Right renal pelvis (tissue), 4 donors: ENCODE measurements at places on chromosomes 2 and 18. TPM values are rescaled to one million over a fixed set of nuclear protein-coding genes. Genes with fewer than 3 reads are reported as not detected.

DNA sequence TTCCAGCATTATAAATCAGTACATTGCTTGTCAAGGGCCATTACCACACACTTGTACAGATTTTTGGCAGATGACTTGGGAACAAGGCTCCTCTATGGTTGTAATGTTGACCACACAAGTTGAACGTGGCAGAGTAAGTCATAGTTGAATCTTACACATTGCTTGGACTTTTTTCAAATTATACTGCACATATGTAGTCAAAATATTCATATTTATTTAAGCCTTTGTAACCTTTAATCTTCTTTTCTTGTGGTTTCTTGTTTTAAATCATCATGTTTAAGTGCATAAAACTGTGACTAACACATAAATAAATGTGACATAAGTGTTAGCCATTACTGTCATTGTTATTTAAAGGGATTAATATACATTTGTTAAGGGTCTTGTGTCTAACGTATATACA is 52.1 kb upstream of the EPB41L5 start:
- no peak for DNase-seq

DNA sequence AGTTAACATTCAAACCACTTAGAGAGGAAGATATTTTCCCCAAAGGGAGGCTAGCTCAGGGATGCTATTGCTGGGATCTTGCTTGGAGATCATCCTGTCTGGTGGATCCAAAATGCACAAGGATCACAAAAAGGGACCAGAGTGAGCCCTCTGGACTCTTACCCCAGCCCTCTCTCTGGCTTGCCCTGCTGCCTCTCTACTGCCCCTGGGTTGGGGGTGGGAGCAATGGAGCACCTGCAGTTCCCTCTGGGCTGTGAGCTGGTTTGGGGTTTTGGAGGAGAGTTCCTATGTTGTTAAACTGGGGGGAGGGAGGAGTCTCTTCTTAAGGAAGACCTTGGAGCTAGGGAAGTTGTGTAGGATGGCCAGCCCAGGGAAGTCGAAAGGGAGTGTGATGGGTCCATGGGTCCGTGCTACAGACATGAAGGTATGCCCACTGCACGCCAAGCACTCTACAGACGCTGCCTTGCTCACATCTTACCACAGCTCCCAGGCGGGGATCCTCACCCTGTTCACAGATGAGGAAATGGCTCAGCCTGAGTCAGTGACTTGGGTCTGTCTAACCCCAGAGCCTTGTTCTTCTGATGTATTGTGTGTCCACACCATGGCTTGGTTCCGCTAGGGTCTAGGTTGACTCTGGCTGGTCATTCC is 3.8 kb downstream of the LBH start:
- no peak for DNase-seq

- DNase-seq = no peak
Measured at GRCh38 chr2:200604571-200605255, 18.9 kb downstream of the AOX1 start.

DNA sequence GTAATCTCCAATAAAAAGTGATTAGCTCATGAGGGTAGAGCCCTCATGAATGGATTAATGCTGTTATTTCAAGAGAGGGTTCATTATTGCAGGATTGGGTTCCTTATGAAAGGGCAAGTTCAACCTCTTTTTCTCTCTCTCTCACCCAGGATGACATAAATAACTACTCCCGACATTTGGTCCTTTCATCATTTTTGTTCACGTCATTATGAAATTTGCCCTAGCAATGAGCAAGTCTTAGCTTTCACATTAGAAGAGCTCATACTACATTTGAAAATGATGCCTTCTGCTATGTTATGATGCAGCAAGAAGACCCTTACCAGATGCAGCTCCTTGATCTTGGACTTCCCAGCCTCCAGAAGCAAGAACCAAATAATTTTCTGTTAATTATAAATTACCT is 152.5 kb downstream of the ICOS start:
- no peak for DNase-seq

GRCh38 chr2:29816651-29817050 is 104.7 kb downstream of the ALK start:
- no peak for DNase-seq

DNA sequence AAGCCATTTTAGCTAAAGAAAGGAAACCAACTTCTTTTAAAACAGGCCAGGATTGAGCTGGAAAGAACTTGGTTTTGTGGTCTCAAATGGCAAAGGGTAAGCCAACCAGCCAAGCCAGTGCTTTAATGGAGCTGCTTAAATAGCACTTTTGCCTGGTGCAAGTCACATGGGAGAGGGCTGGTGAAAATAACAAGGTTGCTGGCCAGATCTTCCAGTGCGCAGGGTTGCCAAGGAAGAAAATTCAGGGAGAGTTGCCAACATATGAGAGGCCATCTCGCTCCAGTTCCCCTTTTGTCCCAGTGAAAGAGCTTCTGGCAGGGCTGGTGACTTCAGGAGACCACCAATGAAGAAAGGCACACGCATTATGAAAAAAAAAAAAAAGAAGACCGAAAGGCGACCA is 57.3 kb downstream of the IRS1 start:
- DNase-seq = no peak

SH3RF3 gene
- 5.5 TPM for polyA plus RNA-seq

POTEC gene
- polyA plus RNA-seq = 0.04 TPM

ZNF519 gene
- polyA plus RNA-seq = 9.9 TPM

- no peak for DNase-seq
Measured at GRCh38 chr2:128069769-128070168, 21.2 kb upstream of the UGGT1 start.

DAW1 gene
- 0.55 TPM for polyA plus RNA-seq

DNA sequence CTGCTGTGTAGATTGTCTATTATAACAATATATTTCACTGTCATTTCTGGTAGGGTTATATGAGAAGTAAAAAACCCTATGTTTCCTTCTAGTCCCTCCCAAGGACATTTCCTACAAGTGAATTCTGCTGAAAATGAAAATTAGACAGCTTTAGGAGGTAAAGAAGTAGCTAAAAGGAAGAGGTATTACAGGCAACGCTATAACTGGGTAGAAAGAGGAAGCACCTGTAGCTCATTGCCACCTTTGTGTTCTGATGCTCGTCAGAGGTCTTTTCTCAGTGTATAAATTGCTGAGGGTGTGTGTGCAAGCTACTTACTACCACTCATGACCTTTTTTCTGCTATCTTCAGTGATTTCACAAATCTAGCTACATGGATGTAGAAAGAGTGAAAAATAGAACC is 1.4 kb downstream of the DNAJC10 start:
- DNase-seq = no peak

CPLX4 gene
- 0.08 TPM for polyA plus RNA-seq
